ENCODE measurements at places on chromosomes 3 and 15.

- DNase-seq: no peak
Measured at GRCh38 chr3:96071097-96071496, 743.3 kb upstream of the EPHA6 start.

- DNase-seq: no peak
Measured at GRCh38 chr15:73617913-73618312, 15.3 kb downstream of the NPTN start.

- no peak for DNase-seq
Measured at GRCh38 chr3:29410220-29410619, 129.3 kb downstream of the RBMS3 start.

DNA sequence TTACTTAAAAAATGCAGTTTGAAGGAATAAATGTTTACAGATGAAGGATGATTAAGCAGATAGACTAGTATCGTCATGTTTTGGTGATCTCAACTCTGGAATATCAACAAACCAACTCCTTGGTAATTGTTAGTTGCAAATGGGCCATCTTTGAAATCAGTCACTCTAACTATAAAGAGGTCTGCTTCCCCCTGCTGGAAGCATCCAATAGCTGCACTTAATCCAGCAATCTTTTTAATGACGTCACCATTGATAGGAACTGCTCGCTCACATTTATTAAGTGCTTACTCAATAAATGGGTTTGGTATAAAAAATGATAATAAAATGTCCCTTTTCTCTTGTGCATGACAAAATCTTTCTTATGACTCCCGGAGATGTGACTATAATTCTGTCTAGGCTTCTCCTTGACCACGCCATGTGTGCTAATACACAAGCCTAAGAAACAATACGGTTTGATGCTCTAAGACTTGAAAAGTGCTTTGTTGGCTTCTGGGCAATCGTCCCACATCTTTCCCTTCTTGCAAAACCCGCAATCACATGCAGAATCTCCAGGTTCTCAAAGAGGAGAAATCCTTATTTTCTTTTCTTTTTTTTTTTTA, 227.6 kb upstream of the POU1F1 start:
- DNase-seq: peak; percentile 48

Measured in activated CD4-positive, alpha-beta T cell treated with anti-CD3 and anti-CD28 coated beads, Interleukin-10, Interleukin-2, amounts not matched to agents 100 ng/mL and 50 ng/mL, durations not matched to agents 16 hours and 8 hours (primary cell).